ENCODE measurements at places on chromosomes 7 and 10.

DNA sequence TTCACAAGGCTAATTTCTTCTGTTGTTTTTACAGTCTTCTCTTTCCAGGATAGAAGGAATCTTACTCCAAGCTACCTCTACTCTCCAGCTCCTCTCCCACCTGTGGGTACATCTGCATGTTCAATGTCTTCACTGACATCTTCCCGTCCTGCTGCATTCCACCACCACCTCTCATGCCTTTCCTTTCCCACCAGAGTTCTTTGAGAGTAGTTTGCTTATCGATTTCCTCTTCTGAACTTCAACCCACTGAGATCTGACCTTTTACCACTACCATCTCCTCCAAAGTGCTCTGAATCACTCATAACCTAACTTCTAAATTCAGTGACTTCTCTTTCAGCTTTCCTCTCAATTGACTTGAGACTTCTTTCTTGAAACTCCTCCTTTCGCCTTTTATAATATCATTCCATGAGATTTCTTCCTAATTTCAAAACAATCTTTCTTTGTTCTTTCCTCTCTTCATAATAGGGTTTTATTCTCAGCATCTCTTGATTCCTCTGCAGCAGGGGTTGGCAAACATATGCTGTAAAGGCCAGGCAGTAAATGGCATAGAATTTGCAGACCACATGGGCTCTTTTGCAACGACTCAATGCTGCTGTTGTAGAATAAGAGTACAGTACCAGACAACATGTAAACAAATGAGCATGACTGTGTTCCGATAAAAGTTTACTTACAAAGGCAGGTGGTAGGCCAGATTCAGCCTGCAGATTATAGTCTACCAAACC lies 22.1 kb downstream of the ACSL5 start:
- DNase-seq, result no peak

DNA sequence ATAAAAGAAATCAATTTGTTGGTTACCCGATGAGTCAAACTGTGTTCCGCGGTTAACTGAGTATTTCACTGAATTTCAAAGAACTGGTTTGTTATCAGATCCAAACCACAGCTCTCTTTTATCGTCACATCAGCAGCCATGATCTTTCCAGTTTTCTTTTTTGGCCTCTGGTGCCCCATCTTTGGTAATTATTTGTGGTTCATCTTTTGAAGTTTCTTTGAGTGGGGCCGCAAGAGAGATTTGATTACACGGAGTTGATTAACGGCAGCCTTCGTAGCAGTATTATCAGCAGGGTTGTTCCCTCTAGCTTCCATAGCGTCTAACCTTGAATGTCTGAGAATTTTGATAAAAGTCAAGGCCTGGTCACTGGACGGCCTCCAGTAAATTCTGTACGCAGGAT lies 154.9 kb upstream of the TNRC18 start:
- DNase-seq, result no peak

GRCh38 chr10:72832701-72833100 lies 60.8 kb upstream of the OIT3 start:
- no peak for DNase-seq

- no peak for DNase-seq
Measured at GRCh38 chr10:103979530-103979929, 12.6 kb downstream of the SLK start.

GRCh38 chr10:123151737-123152135 lies 2.5 kb upstream of the BUB3 start:
- DNase-seq, result no peak
